Activated naive CD8-positive, alpha-beta T cell treated with anti-CD3 and anti-CD28 coated beads, Interleukin-2, amount 10 ng/mL, durations not matched to agents 7 days and 5 days (primary cell): ENCODE measurements at places on chromosomes 2 and 18. TPM values are rescaled to one million over a fixed set of nuclear protein-coding genes. Genes with fewer than 3 reads are reported as not detected.
A peak's percentile ranks its signal among the peaks of the same experiment; 100 is the strongest.

DNA sequence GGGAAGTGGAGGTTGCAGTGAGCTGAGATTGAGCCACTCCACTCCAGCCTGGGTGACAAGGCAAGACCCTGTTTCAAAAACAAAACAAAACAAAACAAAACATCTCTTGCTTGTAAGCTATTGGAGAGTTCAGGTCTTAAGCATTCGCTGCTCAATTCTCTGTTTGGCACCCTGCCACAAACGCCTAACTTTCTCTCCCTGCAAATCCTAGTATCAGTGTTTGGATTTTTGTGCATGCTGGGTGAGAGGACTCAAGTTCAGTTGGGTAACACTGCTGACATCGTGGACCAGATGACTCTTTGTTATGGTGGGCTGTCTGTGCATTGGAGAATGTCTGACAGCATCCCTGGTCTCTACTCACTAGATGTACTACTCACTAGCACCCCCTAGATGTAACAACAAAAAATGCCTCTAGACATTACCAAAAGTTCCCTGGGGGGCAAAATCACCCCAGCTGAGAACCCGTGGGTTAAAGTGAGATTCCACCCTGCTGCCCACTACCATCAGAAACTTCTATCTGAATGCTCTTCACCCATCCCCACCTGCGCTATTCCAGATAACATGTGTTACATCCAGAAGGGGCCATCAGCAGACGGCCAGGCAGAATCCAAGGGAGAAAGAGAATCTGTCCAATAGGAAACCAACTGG is 50.9 kb downstream of the CACNB4 start:
- no peak overlapping the region for H3K27ac ChIP-seq
- no peak for DNase-seq
- H3K4me3 ChIP-seq = no peak overlapping the region
- no peaks in the 10 kb centered on the region for H3K36me3 ChIP-seq
- no peaks in the 10 kb centered on the region for H3K4me1 ChIP-seq
- H3K27me3 ChIP-seq = peaks cover 2% of the 10 kb centered on the region

GRCh38 chr2:205808486-205809121 is 126.3 kb downstream of the NRP2 start:
- H3K4me1 ChIP-seq = no peaks in the 10 kb centered on the region
- H3K27me3 ChIP-seq = peaks cover 7% of the 10 kb centered on the region
- no peak overlapping the region for H3K27ac ChIP-seq
- no peak for DNase-seq
- no peak overlapping the region for H3K4me3 ChIP-seq

GRCh38 chr2:69720404-69720803 is 21.5 kb upstream of the ANXA4 start:
- peaks cover 6% of the 10 kb centered on the region for H3K4me1 ChIP-seq
- no peaks in the 10 kb centered on the region for H3K36me3 ChIP-seq
- H3K27ac ChIP-seq = no peak overlapping the region
- H3K27me3 ChIP-seq = no peaks in the 10 kb centered on the region
- H3K4me3 ChIP-seq = no peak overlapping the region
- no peak for DNase-seq

DNA sequence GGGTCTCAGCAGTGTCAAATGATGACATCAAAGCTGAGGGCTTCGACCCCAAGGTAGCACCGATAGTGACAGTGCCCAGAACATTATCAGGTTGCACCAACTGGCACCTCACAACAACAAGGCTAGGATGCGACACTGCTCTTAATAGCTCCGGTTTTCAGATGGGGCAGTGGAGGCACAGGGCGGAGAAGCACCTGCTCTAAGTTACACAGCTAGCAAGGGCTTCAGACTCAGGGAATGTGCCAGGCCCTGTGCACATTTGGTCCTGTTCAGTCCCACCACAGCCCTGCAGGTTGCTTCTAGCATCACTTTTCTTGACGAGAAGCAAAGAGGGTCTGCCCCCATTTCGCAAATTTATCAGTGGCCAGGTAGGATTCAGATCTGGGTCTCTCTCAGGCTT is 74.1 kb downstream of the DGKD start:
- peaks cover 47% of the 10 kb centered on the region for H3K36me3 ChIP-seq
- no peak overlapping the region for H3K27ac ChIP-seq
- DNase-seq = no peak
- no peak overlapping the region for H3K4me3 ChIP-seq
- H3K4me1 ChIP-seq = peaks cover 30% of the 10 kb centered on the region
- H3K27me3 ChIP-seq = no peaks in the 10 kb centered on the region

DNA sequence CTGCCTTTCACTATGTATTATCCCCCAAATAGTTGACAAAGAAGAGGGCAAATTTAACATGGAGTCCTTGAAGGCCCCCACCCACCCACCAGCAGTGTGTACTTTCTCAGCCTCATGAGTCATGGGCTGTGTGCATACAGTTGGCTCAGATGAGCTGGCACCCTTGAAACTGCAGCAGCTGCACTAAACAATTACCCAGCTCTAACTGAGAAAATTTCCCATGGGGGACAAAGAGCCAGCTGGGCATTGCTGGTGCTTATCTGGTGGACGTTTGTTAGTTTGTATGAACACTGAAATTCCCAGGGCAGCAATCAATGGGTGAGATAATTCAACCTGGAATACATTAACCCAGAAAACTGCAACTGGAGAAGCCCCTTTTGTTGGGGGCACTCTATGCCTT is 131.7 kb downstream of the GCA start:
- H3K4me3 ChIP-seq = no peak overlapping the region
- no peaks in the 10 kb centered on the region for H3K4me1 ChIP-seq
- H3K36me3 ChIP-seq = no peaks in the 10 kb centered on the region
- H3K27ac ChIP-seq = no peak overlapping the region
- no peak for DNase-seq
- H3K27me3 ChIP-seq = peaks cover 4% of the 10 kb centered on the region

DNA sequence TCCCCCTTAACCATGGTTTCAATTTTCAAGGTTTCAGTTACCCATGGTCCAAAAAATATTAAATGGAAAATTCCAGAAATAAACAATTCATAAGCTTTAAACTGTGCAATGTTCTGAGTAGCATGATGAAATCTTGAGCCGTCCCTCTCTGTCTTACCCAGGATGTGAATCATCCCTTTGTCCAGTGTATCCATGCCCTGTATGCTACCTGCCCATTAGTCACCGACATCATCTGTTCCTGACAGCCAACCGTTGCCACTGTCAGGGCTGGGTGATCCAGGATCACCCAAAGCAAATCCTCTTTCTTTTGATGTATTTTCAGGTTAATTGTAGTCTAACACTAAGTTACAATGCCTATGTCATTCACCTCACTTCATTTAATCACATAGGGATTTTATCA is 15.7 kb upstream of the OLA1 start:
- H3K4me1 ChIP-seq = no peaks in the 10 kb centered on the region
- H3K27ac ChIP-seq = no peak overlapping the region
- DNase-seq = no peak
- H3K4me3 ChIP-seq = no peak overlapping the region

DNA sequence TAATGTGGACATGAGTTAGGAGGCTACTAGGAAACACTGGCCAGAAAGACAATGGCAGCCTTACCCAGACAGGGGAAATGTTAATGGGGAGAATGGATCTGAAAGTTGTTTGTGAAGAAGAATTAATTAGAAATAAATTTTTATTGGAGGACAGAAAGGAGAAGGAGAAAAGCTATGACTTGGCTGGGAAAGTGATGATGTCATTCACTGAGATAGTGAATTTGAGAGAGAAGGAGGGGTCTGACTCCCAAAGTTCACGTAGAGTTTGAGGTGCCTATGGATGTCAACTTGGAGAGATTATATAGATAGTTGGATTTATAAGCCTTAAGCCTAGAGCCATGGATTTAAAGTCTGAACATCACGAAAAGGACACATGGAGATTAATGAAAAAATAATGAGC is 144.6 kb upstream of the ZNF521 start:
- H3K4me1 ChIP-seq = no peaks in the 10 kb centered on the region
- no peaks in the 10 kb centered on the region for H3K36me3 ChIP-seq
- no peak for DNase-seq
- H3K27me3 ChIP-seq = no peaks in the 10 kb centered on the region

GRCh38 chr2:232937278-232937906 is 67.3 kb downstream of the SNORC start:
- no peaks in the 10 kb centered on the region for H3K36me3 ChIP-seq
- DNase-seq = no peak
- no peak overlapping the region for H3K4me3 ChIP-seq
- H3K4me1 ChIP-seq = no peaks in the 10 kb centered on the region

DNA sequence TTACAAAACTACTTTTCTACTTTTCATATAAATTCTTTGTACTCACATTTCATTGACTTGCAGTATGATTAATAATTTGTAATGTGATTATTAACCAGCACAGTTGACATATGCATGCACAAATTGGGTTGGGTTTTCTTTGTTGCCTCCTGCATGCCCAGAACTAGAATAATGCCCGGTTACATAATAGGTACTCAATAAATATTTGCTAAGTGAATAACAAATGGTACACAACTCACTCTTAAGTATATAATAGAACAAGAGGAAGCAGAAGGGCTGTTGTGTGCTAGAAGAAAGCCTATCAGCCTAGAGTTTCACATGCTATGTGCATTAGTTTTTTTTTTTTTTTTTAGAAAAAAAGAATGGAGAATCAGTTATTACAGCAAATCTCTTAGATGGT is 9.3 kb downstream of the RDH14 start:
- no peak overlapping the region for H3K27ac ChIP-seq
- H3K4me3 ChIP-seq = no peak overlapping the region
- peaks cover 21% of the 10 kb centered on the region for H3K4me1 ChIP-seq
- H3K27me3 ChIP-seq = no peaks in the 10 kb centered on the region
- H3K36me3 ChIP-seq = peaks cover 28% of the 10 kb centered on the region

GRCh38 chr2:140601801-140602200 is 1529.0 kb downstream of the LRP1B start:
- no peaks in the 10 kb centered on the region for H3K4me1 ChIP-seq
- no peaks in the 10 kb centered on the region for H3K36me3 ChIP-seq
- no peak for DNase-seq
- no peaks in the 10 kb centered on the region for H3K27me3 ChIP-seq
- no peak overlapping the region for H3K27ac ChIP-seq

- peak overlapping the region; percentile 73 for H3K27ac ChIP-seq
- peak overlapping the region; percentile 75 for H3K4me3 ChIP-seq
- peaks cover 33% of the 10 kb centered on the region for H3K4me1 ChIP-seq
These were observed 30.5 kb upstream of the TMEM131 start for GRCh38 chr2:98026292-98026691.

- H3K36me3 ChIP-seq = peaks cover 3% of the 10 kb centered on the region
- H3K27me3 ChIP-seq = peaks cover 14% of the 10 kb centered on the region
These were observed 52.0 kb upstream of the FAM124B start for GRCh38 chr2:224453892-224454291.

- no peak overlapping the region for H3K27ac ChIP-seq
- H3K4me3 ChIP-seq = no peak overlapping the region
- no peaks in the 10 kb centered on the region for H3K27me3 ChIP-seq
- DNase-seq = no peak
These were observed 141.4 kb downstream of the BCL2 start for GRCh38 chr18:63177919-63178821.

The RESP18 gene
- total RNA-seq = not detected

The TTL gene
- 24.5 TPM for total RNA-seq

The MTIF2 gene
- 32.8 TPM for total RNA-seq

The FARSB gene
- total RNA-seq = 17.6 TPM

The TMEM163 gene
- 0.19 TPM for total RNA-seq

The SERPINB2 gene
- 2.9 TPM for total RNA-seq

The ATL2 gene
- total RNA-seq = 48.8 TPM

The TEKT4 gene
- not detected for total RNA-seq
